ENCODE measurements at places on chromosomes 5 and 9. TPM values are rescaled to one million over a fixed set of nuclear protein-coding genes. Genes with fewer than 3 reads are reported as not detected.

DNA sequence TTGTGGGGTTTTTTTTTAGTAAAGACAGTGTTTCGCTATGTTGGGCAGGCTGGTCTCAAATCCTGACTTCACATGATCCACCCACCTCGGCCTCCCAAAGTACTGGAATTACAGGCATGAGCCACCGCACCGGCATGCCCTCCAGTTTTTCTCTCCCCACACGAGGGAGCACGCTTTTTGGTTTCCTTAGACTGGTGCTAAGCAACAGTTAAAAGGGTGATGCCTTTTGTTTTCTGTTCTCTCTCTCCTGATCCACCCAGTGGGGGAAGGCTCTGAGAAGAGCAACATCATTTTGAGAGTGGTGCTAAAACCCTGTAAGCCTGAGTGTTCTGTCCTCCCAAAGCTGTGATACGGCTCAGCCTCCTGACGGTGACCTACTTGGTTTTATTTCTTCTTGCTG, 146.6 kb downstream of the MAN2A1 start:
- no peak for DNase-seq
- H3K27ac ChIP-seq = no peak overlapping the region
- H3K4me1 ChIP-seq = peaks cover 23% of the 10 kb centered on the region
- H3K4me3 ChIP-seq = no peak overlapping the region

- peaks cover 24% of the 10 kb centered on the region for H3K4me1 ChIP-seq
- no peak overlapping the region for H3K4me3 ChIP-seq
- H3K27me3 ChIP-seq = no peaks in the 10 kb centered on the region
- peaks cover 19% of the 10 kb centered on the region for H3K36me3 ChIP-seq
Observed at GRCh38 chr5:172093965-172094364, 87.5 kb upstream of the FBXW11 start.

DNA sequence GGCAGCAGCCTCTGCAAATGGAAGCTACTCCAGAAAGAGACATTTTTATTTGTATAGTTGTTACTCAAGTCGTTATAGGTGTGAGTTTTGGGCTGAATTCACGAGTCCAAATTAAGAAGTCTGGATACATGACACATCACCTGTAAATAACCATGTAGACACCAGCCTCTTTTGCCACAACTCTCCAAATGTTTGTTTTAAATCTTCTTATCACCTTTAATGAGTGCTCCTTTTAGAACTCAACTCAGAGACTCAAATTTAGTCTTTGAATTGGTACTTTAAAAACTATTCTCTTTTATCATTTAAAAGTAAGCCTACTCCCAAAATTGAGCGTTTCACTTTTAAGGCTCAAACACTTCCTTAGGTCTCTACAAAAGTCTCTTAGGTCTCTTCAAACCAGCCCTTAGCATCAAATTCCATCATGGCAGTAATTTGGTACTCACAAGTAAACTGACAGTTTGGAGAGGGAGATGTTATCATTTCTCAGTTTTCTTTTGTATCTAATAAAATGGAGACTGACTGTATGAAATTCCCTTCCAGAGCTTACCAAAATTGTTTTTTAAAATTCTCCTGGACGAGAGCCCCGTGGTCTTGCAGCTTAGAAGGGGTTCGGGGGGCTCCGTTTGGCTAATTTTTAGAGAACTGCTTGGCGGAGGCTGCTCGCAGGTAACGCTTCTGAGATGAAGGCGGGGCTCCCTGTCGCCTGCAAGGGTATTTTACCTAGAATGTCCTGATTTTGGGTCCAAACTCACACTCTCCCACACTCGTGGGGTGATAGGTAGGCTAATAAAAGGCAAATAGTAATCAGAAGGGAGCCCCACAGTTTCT, 194.6 kb downstream of the MEF2C start:
- H3K27me3 ChIP-seq = peaks cover 96% of the 10 kb centered on the region
- peaks cover 4% of the 10 kb centered on the region for H3K36me3 ChIP-seq
- no peak for DNase-seq
- H3K27ac ChIP-seq = no peak overlapping the region
- peaks cover 36% of the 10 kb centered on the region for H3K4me1 ChIP-seq
- H3K4me3 ChIP-seq = no peak overlapping the region

AQP7 gene
- total RNA-seq = 0.80 TPM

NTRK2 gene
- 40.0 TPM for total RNA-seq

DNA sequence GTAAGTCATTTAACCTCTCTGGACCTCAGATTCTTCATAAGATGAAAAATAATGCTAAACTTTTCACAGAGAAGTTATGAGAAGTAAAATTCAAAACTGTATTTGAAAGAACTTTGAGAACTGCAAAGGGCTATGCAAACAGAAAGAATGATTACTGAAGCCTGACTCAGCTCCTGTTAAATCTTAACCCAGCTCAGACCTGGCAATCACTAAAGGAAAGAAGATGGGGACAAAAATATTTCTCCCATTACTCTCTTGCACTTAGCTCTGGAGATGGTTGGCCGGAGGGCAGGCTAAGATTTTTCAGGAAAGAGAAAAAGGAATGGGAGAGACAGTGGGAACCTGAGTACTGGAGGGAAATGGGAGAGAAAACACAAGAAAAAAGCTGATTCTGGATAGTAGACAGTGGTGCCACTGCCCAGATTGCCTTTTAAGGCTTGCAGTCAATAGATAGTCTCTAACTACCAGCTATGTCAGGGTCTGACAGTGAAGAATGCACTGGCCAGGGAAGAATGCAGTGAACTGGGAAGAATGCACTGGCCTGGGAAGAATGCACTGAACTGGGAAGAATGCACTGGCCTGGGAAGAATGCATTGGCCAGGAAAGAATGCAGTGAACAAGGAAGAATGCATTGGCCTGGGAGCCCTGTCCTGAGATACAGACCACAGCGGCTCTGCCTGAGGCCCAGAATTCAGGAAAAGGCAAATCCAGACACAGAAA, 25.2 kb upstream of the CEMIP2 start:
- H3K4me1 ChIP-seq = peaks cover 28% of the 10 kb centered on the region
- DNase-seq = no peak
- H3K27ac ChIP-seq = peak overlapping the region; percentile 92
- H3K36me3 ChIP-seq = no peaks in the 10 kb centered on the region
- no peaks in the 10 kb centered on the region for H3K27me3 ChIP-seq

DNA sequence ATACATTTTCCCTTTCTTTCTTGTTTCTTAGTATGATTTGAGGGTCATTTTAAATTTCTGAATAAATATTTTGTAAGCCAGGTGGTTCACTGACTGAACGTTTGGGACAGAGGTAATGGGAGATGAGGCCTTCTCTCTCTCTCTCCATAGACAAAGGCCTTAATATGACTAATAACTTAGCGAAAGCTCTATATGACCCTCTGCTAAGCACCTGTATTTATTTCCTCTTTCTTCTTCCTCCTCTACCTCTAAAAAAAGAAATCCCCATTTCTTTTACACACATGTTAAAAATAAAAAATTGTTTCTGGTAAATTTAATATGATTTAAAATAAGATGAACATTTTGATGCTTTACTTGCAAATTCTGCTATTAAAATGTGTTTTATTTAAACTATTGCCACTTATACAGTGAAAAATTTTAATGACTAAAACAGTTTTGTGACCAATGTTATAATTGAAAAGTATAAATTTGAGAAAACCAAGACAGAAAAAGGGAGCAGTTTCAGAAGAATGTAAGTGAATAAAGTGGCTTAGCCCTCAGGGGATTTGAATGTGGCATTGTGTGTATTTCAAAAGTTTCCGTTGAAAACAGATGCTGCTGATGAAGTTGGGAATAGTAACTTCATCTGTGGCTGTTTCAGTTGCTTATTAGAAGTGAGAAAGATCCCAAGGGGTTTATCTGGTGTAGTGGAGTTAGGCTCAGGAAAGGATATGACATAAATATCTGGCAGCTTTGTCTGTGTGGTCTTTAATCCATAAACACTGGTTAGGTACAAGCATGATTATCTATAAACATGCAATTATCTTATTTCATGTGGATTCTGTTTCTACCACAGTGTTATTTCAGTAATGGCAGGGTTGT, 128.6 kb upstream of the GRHPR start:
- no peak overlapping the region for H3K4me3 ChIP-seq
- peaks cover 45% of the 10 kb centered on the region for H3K4me1 ChIP-seq
- H3K27me3 ChIP-seq = no peaks in the 10 kb centered on the region
- peaks cover 3% of the 10 kb centered on the region for H3K36me3 ChIP-seq

- no peak overlapping the region for H3K27ac ChIP-seq
- no peaks in the 10 kb centered on the region for H3K27me3 ChIP-seq
- H3K4me3 ChIP-seq = no peak overlapping the region
- no peak for DNase-seq
Observed at GRCh38 chr5:74736759-74737158, 30.2 kb downstream of the GFM2 start.

- peaks cover 14% of the 10 kb centered on the region for H3K4me1 ChIP-seq
- H3K27me3 ChIP-seq = peaks cover 32% of the 10 kb centered on the region
- no peak for DNase-seq
- H3K36me3 ChIP-seq = peaks cover 8% of the 10 kb centered on the region
- H3K4me3 ChIP-seq = peak overlapping the region; percentile 72
- H3K27ac ChIP-seq = no peak overlapping the region
Observed at GRCh38 chr9:96020300-96020791, 144.9 kb downstream of the ERCC6L2 start.

DNA sequence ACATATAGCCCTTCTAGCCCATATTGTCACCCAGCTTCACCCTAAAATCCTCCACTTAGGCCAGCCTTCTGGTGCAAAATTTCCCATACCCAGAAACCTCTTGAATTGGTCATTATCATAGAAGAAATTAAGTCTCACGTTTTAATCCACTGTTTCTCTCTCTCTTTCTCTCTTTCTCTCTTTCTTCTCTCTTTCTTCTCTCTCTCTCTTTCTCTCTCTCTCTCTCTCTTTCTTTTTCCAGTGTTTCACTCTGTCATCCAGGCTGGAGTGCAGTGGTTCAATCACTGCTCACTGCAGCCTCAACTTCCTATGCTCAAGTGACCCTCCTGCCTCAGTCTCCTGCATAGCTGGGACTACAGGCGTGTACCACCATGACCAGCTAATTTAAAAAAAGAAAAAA, 363.4 kb downstream of the TMEM167A start:
- no peak overlapping the region for H3K27ac ChIP-seq
- no peaks in the 10 kb centered on the region for H3K27me3 ChIP-seq

MATR3 gene
- total RNA-seq = 150 TPM
